ENCODE measurements at places on chromosomes 1 and 21.
A peak's percentile ranks its signal among the peaks of the same experiment; 100 is the strongest.

DNA sequence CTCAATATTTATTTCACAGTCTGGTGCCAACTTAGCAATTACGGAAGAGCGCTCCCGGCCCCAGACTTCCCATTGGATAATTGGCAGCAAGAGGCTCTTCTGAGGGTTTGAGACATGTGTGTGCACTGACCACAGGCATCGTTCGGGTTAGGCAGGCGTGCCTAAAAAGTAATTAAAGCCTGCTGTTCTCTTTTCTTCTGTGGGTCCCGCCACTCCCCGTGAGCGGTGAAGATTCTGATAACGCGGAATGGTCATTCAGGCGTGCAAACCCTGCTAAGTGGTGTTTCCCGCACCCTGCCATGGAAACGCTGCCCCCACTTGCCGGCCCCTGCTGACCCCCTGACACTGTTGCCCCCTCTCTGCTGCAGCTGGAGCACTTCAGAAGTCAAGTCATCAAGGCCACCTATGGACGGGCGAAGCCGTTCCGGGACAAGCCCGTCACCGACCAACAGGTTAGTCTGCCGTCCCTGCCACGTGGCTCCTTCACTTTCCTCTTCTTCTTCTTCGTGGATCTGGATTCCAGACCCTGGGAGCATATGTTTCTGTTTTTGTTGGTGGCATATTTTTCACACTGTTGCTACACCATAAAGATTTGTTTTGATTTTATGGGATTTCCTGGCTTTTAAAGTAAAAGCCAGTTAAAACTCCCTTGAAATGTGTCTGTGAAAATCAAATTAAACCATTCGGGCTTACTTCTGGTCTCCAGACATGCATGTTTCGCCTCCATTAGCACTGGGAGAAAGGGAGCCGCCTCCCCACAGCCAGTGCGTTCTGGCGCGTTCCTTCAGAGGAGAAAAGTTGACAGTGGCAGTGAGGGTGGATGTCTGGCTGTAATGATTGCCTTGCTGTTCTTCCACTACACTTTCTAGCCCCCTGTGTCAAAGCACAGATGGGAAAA lies 79.9 kb downstream of the FHAD1 start:
- DNase-seq, result no peak

- DNase-seq, result no peak
Observed at GRCh38 chr21:44537930-44538911, 1.8 kb downstream of the KRTAP10-1 start.

GRCh38 chr21:34670220-34670961 lies 1.6 kb downstream of the CLIC6 start:
- no peak for DNase-seq

DNA sequence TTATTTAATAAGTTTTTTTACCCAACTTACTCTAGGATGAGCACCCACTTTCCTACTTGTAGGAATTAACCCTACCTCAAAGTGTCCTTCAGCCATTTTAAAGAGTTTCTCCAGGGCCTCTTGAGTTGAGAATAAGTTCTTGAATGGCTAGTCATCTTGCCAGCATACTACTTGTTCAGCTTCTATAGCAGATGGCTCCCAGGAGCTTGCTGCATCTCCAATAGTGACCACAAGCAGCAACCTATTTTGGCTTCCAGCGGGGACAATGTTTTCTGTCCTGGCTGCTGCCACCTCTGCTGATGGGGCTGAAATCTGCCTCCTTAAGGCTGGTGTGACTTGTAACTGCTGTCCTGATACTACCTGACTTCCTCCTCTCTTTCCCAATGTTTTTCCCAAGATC lies 20.8 kb upstream of the PIK3R3 start:
- DNase-seq, result no peak

GRCh38 chr1:228647523-228648444 lies 87.5 kb upstream of the RHOU start:
- DNase-seq, result peak; percentile 69

DNA sequence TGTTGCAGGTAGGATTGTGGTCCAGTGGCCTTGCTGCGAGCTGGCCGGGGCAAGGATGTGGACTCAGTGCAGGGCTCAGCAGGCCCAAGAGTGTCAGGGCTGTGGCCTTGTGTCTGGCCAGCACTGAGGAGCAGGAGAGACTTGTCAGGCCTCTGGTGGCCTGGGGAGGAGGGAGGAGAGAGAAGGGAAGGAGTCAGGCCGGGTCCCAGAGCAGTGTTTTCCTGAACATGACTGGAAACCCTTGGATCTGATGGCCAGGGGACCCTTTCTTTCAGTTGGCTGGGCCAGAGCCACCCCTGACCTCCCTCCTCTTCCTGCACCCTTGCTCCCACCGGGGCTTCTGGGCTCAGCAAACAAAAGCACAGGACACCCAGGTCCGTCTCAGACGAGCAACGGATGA lies 5.1 kb downstream of the IBA57 start:
- DNase-seq, result no peak

DNA sequence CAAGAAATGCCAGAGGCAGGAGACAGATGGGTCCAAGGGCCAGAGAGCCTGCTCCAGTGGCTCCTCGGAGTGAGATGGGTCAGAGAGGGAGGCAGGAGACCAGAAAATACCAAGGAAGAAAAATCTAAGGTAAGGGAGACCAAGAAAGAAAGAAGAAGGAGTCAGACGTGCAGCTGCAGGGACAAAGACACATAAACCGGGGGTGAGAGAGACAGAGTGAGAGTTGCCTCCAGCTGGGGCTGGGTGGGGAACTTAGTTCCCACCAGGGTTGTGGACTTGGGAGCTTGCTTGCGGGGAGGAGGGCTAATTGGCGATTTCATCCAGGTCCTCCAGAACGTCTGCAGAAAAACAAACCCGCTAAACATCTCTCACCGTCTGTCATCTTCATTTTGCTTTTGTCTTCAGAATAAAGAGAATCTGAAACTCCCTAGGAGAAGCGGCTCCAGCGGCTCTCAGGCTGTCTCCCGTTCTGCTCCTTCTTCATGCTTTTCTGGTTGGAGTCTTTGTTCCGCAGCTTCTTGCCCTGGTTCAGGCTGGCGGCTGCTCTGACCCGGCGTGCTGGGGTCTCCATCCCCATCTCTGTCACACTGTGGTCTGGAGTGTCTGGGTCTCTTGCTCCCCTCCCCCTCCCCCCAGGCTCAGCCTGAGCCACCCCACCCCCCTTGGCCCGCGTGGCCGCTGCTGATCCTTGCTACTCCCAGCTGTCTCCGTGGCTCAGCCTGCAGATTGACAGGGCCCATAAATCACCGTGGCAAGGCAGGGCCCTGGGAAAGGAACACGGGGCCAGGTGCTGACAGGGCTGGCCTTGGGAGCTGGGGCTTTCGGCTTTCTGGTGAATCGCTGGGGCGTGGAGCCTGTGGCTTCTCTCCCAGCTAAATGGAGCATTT lies 66.6 kb downstream of the UBIAD1 start:
- DNase-seq, result no peak

- DNase-seq, result peak; percentile 26
Observed at GRCh38 chr1:42456754-42457089, 379 bp downstream of the PPCS start.

DNA sequence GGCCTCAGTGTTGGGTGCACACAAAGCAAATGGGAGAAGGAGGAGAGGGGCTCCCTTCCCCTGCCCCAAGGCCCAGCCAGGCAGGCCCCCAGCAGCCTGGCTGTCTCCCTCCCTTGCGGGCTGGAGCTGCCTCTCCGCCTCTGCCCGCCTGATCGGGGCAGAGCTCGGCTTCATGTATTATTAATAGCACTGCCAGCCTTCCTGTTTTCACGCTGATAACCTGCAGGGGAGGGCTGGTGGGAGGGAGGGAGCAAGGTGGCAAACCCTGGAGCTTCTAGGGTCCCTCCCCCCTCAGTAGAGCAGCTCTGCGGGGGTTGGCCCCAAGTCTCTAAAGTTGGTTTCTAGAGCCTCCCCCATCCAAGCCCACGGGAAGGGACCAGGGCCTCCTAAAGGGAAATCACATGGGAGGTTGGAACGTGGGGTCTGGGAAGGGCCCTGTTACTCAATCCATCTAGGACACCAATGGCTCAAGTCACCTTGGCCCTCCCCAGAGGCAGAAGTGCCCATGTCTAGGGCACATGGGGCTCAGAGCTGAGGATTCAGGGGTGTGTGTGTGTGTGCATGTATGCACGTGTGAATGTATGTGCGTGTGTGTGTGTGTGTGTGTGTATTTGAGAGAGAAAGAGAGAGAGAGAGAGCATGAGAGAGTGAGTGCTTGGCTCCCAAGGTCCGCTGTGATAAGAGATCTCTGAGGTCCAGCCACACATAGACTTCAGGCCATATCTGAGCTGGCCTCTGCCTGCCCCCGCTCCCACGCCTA lies 21.8 kb upstream of the POU3F1 start:
- DNase-seq, result no peak

- peak; percentile 62 for DNase-seq
Observed at GRCh38 chr21:34579411-34579810, 35.5 kb downstream of the RCAN1 start.

Measured in RCC 7860 (cell line).